Stimulated activated CD8-positive, alpha-beta memory T cell treated with anti-CD3 and anti-CD28 coated beads, Interleukin-4, amount 100 ng/mL, for 4 hours (primary cell): ENCODE measurements at places on chromosomes 3 and 15.

- DNase-seq, result no peak
These were observed 111.5 kb downstream of the SEMA5B start for GRCh38 chr3:122916084-122916483.

- DNase-seq, result no peak
These were observed 9.4 kb downstream of the SENP2 start for GRCh38 chr3:185595526-185595925.

- DNase-seq, result no peak
These were observed 49.1 kb upstream of the RAB6B start for GRCh38 chr3:133944641-133945380.

- DNase-seq, result no peak
These were observed 10.2 kb downstream of the EEFSEC start for GRCh38 chr3:128163432-128163831.

DNA sequence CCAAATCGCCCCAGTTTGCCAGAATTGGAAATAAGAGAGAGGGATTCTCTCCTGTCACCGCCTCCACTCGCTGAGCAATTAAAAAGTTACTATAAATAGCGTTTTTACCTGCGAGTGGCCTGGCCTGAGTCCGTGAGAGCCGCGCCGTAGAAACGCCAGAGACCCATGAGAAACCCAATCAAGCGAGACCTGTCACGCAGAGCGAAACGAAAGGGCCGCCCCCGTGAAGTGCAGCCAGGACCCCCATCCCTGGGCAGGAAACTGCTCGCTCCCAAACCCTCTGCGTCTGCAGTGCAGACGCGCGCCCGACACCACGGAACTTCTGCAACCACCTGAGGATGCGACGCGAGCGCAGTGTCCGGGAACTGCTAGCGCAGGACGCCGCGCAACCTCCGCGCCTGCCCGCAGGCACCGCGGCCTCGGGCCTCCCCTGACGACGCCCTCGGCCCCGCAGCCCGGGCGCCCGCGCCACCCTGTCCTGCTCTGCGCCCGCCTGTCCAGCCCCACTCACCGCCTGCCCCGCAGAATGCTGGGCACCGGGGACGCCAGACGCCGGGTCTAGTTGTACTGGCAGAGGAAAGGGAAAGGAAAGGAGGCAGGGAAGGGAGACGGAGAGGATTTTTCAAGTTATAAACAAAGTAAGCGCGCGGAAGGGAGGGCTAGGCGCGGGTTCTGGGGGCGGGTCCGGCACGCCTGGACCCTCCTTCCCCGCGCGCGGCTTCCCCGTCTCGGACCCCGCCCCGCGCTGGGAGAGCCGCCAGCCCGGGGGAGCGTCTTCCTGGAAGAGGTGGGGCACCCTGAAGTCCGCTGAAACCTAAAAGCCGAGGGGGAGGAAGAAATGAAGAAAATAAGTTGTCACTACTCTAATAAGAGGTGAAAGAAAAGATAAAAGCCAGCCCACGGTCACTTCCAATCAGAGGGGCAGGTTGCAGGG, at the start of gene PLSCR4:
Gene PLSCR4, minus strand, starts transcription at position 657 of the 934 bp plus-strand sequence. CDS start 29,034 bp downstream, outside the sequence.
- no peak for DNase-seq

DNA sequence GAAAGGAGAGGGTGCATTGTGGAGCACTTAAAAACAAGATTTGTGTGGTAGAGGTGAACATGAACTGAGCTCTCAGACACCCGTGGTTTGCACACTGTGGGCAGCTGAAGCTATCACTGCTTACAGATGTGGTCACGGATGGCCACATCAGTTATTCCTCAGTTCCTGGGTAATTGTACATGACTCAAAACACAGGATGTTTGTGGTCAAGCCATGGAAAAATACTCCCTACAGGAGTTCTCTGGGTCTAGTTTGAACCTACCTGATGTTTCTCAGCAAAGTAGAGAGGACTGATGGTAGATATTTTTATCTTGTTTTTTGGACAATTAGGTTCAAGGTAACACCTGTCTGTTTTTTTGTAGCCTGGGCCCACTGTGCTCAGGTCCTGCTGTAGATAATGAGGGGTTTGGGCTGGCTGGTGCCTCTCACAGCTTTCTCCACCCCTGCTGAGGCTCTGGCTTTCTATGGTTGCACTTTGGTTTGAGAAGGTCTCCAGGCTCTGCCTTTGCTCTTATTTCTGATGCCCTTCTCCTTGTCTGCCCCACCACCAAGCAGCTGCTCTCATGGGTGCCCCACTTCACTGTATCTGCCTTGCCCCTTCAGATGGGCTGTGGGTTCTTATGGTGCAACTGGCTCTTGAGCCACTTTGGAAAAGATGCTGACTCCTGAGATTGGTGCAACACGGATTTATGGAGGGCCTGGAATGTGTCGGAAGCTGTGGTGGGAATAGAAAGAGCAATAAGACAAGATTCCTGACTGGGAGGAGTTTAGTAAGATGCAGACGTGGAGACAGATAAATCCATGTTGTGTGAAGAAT, 40.1 kb downstream of the CDCP1 start:
- no peak for DNase-seq

DNA sequence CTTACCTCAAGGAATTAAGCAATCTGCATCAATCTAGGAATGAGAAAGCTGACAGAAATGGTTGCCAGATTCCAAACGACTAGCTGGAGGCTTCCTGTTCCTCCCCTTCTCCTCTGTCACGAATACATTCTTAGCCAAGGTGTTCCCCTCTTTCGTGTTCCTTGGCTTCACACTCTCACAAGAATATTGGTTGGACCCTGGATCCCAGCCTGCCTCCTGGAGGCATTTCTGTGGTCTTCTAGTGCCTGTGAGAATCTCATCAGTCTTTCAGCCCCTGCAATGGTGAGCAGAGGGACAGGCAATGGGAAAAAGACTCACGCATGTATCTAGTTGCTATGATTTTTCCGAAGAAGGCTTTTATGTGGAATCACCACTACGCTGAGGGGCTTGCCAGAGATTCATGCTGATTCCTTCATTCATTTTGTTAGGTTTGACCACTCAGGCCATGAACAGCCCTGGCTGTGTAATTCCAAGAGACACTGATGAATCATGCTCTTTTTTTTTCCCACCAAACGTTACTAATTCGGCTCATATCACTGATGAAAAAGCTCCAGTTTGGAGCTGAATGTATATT, 1.6 kb upstream of the P3H2 start:
- DNase-seq, result no peak

GRCh38 chr15:95718441-95718840, 612.1 kb upstream of the NR2F2 start:
- DNase-seq, result no peak

- DNase-seq, result no peak
These were observed 24.9 kb upstream of the PLXNA1 start for GRCh38 chr3:126957776-126958637.

DNA sequence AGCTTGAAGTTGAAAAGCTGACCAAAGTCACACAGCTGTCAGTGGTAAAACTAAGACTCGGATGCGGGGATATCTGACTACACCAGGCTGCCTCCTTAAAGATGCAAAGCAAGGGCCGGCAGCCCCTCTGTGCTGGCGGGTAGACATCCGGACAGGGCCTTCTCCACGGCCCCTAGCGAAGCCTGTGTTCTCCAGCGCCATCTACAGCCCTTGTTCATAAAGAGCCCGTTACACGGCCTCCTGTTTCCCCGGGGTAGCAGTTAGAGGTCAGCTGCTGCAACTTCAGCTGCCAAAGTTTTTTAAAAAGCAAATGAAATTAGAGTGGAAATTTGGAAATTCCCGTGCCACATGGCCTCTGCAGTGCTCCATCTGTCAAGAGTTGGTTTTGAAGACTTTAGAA, 383.0 kb downstream of the TBL1XR1 start:
- no peak for DNase-seq

DNA sequence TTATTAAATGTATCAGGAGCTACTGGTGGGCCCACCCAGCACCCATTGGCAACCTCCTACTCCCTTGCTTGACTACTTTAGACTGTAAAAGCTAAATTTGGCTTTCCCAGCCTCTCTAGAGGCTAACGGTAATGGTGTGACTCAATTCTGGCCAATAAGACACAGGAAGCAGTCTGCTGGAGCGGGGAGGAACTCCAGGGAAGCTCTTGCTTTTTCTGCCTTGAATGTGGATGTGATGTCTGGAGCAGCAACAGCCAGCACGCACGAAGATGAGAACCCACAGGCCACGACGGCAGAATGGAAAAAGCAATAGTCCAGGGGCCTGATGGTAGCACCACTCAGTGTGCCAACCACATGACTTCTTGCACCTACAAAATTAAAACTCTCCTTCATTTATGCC, 39.9 kb downstream of the RAB6B start:
- DNase-seq, result no peak
